ENCODE measurements at places on chromosomes 12 and 14. TPM values are rescaled to one million over a fixed set of nuclear protein-coding genes. Genes with fewer than 3 reads are reported as not detected.

Gene COQ10A
- total RNA-seq: 112 TPM

GRCh38 chr12:121774968-121775474, 18.5 kb downstream of the RHOF start:
- DNase-seq: no peak

Gene MYO1H
- total RNA-seq: not detected

Gene CDKL1
- 2.6 TPM for total RNA-seq

GRCh38 chr14:24959791-24960331, 90.1 kb downstream of the STXBP6 start:
- DNase-seq: peak; percentile 49

GRCh38 chr14:38203929-38204718, 3.6 kb upstream of the SSTR1 start:
- no peak for DNase-seq

DNA sequence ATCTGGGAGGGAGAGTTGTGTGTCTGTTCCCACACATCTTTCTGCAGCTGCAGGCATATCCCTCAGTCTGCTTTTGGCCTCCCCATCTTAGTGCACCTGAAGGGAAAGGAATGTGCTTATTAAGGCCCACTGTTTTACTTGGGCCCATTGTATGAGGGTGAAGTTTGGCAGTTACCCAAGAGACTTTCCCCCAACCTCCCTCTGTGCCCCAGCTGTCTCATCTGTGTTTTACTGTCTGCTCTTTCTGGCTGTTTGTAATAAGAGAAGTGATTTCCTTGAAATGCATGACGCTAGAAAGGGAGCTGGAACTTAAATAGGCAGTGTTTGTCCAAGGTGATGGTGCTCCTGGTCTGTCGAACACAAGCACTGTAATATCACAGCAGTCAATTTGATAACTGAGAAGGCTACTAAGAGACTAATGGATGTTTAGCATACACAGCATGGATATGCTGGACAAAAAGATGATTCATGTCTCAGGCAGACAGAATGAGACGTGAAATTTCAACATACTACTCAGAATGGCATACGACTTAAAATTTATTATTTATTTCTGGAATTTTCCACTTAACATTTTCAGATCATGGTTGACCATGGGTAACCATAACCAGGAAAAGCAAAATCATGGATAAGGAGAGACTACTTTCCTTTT, 43.6 kb downstream of the FSCB start:
- DNase-seq: no peak

Gene GPRC5D
- total RNA-seq: not detected

- peak; percentile 67 for DNase-seq
Observed at GRCh38 chr12:53770281-53770680, 18.5 kb upstream of the CISTR start.

Gene FAM90A1
- total RNA-seq: not detected

GRCh38 chr12:103105971-103106597, 148.6 kb downstream of the ASCL1 start:
- no peak for DNase-seq

DNA sequence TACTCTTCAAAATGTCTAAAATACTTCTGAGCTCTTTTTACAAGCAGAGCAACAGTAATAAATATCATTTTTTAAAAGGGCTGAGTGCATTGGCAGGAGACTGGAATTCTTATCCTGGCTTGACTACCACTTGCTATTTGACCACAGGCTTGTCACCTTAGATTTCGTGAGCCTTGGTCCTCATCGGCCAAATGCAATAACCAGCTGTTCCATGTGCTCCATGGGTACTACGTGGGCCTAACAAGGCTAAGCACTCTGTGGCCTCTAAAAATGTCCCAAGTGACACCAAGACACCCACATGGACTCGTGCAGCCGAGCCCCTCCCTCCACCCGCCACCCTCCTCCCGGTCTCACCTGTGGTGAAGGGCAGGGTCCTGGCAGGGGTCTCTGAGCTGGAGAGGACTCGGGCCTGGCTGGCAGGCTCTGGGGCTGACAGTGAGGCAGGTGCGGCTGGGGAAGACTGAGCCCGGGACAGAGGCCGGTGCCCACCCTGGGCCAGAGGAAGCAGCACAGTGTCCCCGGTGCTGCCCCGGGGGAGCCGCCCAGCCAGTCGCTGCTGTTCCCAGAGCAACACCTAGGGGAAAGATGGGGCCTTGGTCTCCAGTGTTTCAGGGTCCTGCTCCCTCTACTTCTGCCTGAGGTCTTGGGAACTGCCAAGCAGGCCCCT, 20.1 kb downstream of the SLC48A1 start:
- DNase-seq: peak; percentile 82

Gene PIWIL1
- total RNA-seq: not detected

Gene IFNG-AS1
- total RNA-seq: not detected

Gene AQP2
- total RNA-seq: not detected

Gene AGAP2
- total RNA-seq: 9.8 TPM

DNA sequence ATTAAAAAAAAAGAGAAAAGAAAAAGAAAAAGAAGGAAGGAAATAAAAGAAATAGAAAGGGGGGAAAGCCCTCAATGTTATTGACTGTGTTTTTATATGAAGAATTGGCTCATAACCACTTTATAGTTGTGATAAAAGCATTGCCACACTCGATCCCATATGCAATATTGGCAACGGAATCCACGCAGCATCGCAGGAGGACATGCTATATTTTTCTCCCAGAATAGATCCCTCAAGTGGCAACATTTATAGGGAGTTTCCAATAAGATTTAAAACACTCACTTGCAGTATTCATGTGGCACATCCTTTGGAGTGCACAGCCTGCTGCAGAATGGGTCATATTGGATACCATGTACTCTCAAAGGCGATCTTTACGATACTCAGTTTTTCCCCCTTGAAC, 223.3 kb downstream of the EGLN3 start:
- DNase-seq: no peak

Gene C12orf57
- 116 TPM for total RNA-seq

Gene PRICKLE1
- 12.3 TPM for total RNA-seq

DNA sequence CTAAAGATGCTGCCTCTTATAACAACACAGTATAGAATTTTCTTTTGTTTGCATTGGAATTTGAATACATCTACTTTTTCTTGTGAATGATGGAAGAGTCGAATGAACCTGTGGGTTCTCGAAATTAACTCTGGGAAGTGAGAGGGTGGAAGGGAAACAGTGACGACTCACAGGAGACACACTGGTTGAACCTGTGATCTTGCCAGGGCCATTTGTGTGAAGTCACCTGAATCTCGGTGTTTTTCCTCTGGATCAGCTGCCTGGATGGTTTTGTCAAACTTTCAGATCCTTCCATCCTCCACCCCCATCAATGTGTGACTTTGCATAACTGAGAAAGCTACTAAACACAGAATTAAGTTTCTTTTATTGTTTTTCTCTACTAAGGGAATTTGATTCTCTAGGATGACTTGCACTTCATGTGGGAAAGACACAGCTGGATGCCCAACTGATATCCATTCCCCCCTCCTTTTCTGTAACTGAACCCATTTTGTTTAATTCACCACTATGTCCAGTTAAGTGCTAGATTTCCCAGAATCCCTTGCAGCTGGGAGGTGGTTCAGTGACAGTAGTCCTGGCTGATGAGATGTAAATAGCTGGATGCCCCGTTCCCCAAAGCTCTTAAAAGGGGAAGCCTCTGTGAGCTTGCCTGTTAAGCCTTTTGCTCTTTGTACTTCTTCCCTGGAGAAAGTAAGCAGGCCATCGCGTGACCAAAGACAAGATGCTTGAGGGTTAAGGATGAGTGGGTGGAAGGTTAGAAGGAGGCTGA, 6.3 kb downstream of the PPFIBP1 start:
- no peak for DNase-seq

Gene PRR4
- 0.43 TPM for total RNA-seq

DNA sequence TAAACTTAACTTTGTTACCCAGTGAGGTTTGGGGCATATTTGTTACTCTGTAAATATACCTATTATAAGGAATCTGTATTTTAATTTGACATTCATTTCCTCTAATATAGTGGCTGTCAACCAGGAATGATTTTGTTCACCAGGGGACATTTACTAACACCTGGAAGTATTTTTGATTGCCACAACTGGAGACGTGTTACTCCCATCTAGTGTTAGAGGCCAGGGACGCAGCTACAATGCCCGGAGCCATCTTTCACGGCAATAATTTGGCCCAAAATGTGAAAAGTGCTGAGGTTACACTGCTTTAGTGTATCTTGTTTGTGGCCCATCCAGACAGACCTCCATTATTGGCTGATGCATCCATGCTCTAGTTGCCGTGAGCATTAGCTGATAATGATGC, 881.3 kb upstream of the ATXN7L3B start:
- no peak for DNase-seq

Gene VRK1
- total RNA-seq: 14.7 TPM

GRCh38 chr12:121237415-121237814, 27.5 kb downstream of the P2RX4 start:
- DNase-seq: no peak

DNA sequence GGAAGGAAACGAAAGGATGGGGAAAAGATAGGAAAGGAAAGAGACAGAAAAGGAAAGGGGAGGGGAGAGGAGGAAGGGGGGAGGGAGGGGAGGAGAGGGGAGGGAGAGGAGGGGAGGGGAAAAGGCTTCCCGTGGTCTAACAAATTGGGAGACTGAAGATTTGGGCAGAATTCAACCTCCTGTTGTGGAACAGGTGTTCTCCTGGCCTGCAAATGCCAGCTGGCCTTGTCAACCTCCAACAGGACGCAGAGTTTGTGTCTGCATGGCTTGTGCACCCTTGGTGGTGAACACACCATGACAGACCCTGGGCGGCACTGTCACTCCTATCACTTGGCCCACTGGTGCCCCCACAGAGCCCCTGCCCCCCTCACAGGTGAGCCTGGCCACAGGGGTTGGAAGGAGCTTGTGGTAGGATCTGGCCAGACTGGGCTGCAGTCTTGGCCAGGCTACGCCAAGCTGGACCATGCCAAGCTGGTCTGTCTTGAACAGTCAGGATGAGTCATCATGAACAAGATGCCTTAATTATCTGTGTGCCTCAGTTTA, 321.6 kb downstream of the BCL11B start:
- no peak for DNase-seq

DNA sequence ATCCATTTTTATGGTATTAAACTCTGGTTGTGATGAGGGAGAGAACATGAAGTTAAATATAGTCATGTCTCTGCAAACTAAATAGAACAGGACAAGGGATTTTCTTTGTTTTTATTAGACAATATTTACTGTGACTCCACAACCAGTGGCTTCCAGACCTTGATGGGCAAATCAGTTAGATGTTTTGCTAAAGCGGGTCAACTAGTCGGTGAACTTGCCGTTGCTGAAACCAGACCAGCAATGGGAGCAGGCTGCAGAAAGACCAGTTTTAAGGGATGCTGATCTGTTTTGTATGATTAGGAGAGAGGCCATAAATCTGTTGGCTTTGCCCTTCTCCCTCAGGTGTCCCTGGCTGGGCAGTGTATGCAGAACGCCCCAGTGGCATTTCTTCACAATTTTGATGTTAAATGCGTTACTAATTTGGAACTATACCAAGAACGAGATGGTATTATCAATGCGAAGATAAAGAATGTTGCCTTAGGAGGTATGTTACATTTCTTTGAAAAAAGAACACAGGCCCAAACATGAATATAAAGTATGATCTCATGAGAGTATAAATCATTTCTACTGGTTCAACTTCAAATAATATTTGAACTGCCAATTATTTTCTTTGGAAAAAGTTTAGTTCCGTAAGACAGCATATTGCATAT, 19.4 kb downstream of the TCTN2 start:
- no peak for DNase-seq

- DNase-seq: no peak
Observed at GRCh38 chr12:27875677-27876076, 95.6 kb upstream of the MANSC4 start.

GRCh38 chr12:5830111-5830510, 114.9 kb downstream of the ANO2 start:
- no peak for DNase-seq

Gene MIPOL1
- 10.4 TPM for total RNA-seq

GRCh38 chr14:35392103-35392502, 12.4 kb downstream of the NFKBIA start:
- no peak for DNase-seq

DNA sequence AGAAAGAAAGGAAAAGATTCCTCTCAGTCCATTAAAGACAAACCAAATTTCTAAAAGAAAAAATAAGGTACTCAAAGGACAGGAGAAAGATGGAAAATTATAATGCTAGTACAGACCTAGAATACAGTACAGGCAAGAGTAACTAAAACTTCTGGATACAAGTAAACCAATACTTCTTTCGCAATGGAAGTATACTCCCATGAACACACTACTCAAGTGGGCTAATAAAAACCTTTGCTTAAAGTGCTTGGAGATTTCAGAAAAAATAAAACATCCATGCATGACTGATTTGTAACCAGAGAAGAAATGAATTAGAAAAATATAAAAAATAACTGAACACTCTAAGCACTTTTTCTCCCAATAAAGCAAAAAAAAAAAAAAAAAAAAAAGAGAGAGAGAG, 3.5 kb downstream of the ZBTB25 start:
- DNase-seq: no peak

- no peak for DNase-seq
Observed at GRCh38 chr12:111168009-111168900, 200.6 kb downstream of the PHETA1 start.

GRCh38 chr12:131097202-131098177, 143.8 kb downstream of the ADGRD1 start:
- DNase-seq: no peak

GRCh38 chr14:31430634-31431264, 10.4 kb upstream of the HEATR5A start:
- DNase-seq: no peak

DNA sequence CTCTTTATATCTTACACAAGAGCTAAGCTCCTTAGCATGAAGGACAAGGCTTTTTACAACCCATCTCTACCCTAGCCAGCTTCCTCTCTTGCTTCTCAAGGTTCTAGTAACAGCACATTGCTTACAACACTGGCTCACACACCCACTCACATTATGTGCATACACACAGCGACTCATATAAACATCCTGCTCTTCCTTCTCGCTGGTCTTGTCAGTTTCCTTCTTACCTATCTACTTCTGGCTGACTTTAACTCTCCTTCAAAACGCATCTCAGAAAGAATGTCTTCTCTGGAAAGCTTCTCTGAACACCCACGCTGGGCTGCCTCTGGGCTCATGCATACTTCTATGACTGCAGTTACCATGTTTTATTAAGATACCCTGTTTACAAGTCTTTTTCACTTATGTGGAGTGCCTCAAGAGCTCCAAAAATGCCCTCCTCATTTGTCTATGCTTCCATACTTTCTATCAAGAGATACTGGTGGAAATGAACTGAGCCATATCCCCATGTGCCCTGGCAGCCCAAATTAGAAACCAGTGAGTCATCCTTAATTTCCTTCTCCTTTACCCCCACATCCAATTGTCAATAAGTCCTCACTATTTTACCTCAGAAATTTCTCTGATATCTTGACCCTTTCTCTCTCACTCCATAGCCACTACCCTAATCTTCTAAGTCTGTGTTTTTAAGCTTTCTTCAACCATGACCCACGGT, 126.9 kb upstream of the KRAS start:
- no peak for DNase-seq

GRCh38 chr14:63770187-63770807, 42.4 kb upstream of the SGPP1 start:
- DNase-seq: peak; percentile 64

All from myocyte (in vitro differentiated cells).